CD8-positive, alpha-beta memory T cell (primary cell): ENCODE measurements at places on chromosomes 12 and 14. TPM values are rescaled to one million over a fixed set of nuclear protein-coding genes. Genes with fewer than 3 reads are reported as not detected.

PTHLH gene
- polyA plus RNA-seq = not detected

KIF5A gene
- polyA plus RNA-seq = 0.12 TPM

COCH gene
- 0.33 TPM for polyA plus RNA-seq

SLC2A13 gene
- 2.1 TPM for polyA plus RNA-seq

ESPL1 gene
- polyA plus RNA-seq = not detected

NTF3 gene
- not detected for polyA plus RNA-seq

GLIPR1L1 gene
- polyA plus RNA-seq = not detected

MYL6 gene
- 2,423 TPM for polyA plus RNA-seq

ABCB9 gene
- polyA plus RNA-seq = 0.99 TPM

AICDA gene
- polyA plus RNA-seq = not detected

CNTN1 gene
- polyA plus RNA-seq = not detected

GOLGA5 gene
- 25.6 TPM for polyA plus RNA-seq

ACSS3 gene
- not detected for polyA plus RNA-seq

RPL10L gene
- not detected for polyA plus RNA-seq

SYT1 gene
- polyA plus RNA-seq = not detected

CEP170B gene
- polyA plus RNA-seq = not detected

SLC38A4 gene
- polyA plus RNA-seq = not detected

KLRB1 gene
- 249 TPM for polyA plus RNA-seq
